ENCODE measurements at places on chromosomes 2 and 18.

GRCh38 chr2:185828326-185828725 is 89.7 kb downstream of the FSIP2 start:
- DNase-seq: no peak

DNA sequence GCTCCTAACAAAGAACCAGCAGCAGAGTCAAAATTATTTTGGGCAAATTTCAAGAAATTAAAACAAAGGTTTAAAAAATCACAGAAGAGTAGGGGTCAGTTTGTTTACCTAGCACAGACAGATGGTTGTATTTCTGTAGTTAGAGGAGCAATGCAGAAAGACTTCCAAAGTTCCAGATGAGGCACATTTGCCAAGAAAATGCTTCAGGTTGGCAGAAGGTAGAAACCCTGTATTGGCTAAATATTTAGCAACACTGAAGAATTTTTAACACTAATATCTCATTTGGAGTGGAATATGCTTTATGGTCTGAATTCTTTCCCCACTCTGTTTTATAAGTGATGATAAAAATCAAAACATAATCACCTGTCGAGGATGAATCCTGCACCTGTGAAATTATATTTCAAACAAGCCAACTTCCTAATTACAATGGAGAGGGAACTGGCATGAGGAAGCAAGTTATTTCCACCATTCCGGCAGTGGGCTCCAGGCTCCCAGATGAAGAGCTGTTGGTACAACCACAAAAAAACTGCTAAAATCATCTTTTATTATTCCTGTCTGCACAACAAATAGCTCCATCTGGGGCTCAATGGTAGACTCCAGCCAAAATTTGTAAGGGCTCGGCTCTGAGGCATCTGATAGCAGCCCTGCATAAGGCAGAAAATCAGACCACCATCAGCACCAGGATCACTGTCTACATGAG is 286.5 kb upstream of the REV1 start:
- DNase-seq: no peak

GRCh38 chr2:15163326-15163725 is 397.8 kb downstream of the NBAS start:
- no peak for DNase-seq

DNA sequence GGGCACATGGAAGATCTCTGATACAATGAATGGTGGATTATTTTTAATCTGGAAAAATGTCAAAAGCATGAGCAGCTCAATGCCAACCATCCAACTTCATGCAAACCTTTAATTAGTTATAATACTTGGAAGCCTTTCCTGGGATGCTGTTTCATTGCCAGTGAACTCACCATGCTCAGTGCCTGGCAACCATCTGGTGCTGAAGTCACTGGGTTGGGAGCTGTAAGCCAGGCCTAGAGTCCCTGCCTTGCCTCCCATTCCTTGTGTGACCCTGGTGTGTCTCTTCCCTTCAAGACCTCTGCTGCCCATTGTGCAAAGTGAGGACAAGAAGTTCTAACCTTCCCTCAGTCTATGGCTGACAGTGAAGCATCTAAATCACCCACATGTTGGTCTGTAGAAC is 458.7 kb downstream of the RNF144A start:
- no peak for DNase-seq

DNA sequence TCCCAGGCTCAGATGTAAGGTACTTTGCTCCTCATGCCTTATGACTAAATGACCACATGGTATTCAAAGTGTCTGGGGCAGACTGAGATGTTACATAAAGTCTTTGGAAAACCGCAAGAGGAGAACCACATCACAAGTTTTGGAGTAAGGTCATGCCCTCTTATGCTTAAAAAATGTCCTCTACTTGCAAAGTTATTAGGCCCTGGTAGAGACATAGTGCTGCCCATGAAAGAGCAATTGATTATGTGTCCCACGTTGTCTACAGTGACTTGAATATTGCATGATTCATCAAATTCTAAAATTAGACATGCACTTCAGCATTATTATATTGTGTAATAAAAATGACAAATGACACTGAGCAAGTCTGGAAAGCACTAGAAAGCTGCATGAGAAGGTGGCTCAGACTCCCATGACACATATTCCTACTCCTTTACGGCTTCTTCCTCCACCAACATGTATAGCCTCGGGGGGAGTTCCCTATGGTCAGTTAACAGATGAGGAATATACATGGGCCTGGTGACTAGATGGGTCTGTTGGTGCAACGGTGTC is 602.6 kb upstream of the VRK2 start:
- DNase-seq: no peak

DNA sequence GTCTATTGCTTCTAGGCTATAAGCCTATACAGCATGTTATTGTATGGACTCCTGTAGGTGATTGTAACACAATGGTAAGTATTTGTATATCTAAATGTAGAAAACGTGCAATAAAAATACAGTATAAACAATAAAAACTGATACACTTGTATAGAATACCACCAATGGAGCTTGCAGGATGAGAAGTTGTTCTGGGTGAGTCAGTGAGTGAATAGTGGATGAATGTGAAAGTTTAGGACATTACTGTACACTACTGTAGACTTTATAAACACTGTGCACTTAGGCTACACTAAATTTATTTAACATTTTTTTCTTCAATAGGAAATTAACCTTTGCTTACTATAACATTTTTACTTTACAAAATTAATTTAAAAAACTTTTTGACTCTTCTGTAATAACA is 679.2 kb upstream of the ZNF804A start:
- no peak for DNase-seq

DNA sequence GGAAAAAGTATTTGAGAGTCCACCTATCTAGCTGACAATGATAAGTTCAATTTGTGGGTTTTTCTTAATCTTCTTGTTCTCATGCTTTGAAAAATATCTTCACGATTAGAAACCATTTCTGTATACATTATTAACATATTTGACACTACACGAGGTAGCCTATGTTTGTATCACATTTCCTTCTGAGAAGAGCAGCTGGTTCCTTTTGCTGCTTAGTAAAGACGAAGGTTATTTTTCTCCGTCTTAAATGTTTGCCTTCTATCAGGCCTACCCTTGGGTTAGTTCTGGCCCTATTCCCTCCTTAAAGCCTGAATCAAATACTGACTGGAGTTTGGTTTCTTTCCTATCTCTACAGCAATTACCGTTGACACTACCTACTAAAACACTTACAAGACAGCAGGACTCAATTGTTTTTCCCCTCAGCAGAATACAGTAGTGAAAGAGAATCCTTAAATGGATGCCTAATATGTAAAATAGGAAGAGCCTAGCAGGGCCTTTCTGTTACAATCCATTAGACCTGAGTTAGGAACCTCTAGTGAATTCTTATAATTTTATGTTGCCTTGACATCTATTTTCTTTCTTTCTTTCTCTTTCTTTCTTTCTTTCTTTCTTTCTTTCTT is 790.4 kb downstream of the EPHA4 start:
- no peak for DNase-seq

GRCh38 chr2:111667001-111667400 is 217.0 kb downstream of the ANAPC1 start:
- no peak for DNase-seq

- no peak for DNase-seq
Measured at GRCh38 chr2:239204136-239204875, 196.5 kb downstream of the HDAC4 start.

- no peak for DNase-seq
Measured at GRCh38 chr18:36899289-36899688, 70.4 kb downstream of the KIAA1328 start.

GRCh38 chr2:74290466-74291217 is 52.6 kb downstream of the SLC4A5 start:
- peak; percentile 84 for DNase-seq

GRCh38 chr18:8217051-8217564 is 392.1 kb upstream of the RAB12 start:
- no peak for DNase-seq

DNA sequence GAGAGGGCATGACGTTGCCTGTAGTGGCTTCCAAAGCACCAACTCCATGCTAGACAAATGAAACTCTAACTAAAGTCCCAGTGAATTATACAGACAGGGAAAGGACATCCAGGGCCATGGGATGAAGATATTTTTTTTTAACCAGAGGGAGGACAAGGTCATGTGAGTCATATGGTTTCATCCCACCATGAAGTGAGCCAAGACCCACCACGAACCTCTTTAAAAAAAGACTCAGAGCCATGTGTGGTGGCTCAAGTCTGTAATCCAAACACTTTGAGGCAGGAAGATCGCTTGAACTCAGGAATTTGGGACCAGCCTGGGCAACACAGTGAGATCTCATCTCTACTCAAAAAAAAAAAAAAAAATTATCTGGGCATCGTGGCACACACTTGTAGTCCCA is 115.2 kb downstream of the LIPG start:
- no peak for DNase-seq

DNA sequence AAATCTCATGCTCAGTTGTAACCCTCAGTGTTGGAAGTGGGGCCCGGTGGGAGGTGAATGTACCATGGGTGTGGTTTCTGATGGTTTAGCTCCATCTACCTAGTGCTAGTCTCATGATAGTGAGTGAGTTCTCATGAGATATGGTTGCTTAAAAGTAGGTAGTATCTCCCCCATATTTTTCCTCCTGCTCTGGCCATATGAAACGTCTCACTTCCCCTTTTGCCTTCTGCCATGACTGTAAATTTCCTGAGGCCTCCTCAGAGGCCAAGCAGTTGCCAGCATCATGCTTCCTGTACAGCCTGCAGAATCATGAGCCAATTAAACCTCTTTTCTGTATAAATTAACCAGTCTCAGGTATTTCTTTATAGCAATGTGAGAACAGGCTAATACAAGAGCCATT is 62.8 kb upstream of the RNF152 start:
- no peak for DNase-seq

GRCh38 chr2:26312471-26312870 is 33.5 kb upstream of the SELENOI start:
- DNase-seq: no peak

DNA sequence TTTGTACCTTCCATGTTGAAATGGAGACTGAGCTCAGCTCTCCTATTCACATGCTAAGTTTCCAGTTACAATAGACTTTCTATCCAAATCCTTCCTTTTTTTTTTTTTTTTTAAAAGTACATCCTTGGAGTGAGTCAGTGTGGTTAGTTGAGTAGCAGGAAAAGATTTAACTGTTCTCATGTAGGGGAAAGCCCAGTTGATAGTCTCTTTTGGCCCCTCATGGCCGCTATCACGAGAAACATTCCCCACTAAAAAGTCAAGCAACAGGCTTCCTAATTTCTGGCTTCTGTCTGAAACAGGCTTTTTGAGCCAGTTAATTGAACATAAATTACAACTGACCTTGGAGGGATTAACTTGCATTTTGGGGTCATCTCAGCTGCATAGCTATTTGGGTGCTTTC is 161.3 kb downstream of the MEIS1 start:
- DNase-seq: no peak

DNA sequence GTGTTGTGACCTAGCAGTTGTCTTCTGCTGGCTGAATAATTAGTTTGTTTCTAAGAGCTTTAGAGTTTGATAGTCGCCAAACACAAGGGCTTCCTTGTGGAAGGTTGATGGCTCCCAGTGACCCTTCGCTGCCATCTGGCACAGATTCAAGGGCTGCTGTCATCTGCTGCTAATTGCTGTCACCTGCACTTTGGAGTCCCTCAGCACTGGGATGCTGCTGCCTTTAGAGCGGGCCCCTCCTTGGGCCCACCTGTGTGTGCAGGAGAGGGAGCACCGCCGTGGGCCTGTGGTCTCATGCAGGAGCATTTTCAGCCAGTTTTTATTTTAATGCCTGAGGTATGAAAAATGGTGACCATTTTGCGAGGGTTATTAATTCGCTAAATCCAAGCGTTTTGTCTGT is 154.0 kb upstream of the NFATC1 start:
- DNase-seq: no peak

- no peak for DNase-seq
Measured at GRCh38 chr2:67628892-67629291, 231.8 kb downstream of the ETAA1 start.

DNA sequence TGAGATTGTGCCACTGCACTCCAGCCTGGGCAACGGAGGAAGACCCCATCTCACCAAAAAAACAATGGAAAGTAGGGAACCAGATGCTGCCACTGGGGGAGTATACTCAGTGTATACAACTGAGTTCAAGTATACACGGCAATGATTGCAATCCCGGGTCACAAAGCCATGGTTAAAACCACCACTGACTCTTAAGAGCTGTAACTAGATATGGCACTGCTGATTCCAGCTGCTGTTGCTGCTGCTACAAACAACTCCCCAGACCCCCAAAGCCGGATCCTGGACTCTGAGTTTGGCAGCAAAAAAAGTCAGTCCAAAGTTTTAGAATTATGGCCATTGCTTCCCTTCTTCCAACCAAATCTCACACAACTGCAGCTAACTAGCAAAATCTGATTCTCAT is 43.7 kb upstream of the COX7A2L start:
- no peak for DNase-seq

DNA sequence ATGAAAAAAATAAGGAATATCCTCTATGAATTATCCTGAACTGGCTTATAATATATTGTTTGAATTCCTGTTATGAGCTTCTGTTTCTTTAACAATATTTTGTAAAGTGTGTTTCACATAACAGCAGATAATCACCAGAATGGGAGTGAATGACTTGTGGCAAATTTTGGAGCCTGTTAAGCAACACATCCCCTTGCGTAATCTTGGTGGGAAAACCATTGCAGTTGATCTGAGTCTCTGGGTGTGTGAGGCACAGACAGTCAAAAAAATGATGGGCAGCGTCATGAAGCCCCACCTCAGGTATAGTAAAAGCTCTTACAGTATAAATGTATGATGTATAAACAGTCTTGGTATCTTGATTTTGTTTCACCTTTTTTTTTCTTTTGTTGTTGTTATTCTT is 5.9 kb downstream of the GEN1 start:
- no peak for DNase-seq

GRCh38 chr2:168599738-168600137 is 143.7 kb downstream of the CERS6 start:
- DNase-seq: no peak

GRCh38 chr2:68693951-68694350 is 40.7 kb upstream of the ARHGAP25 start:
- DNase-seq: no peak

- no peak for DNase-seq
Measured at GRCh38 chr2:118386641-118387302, 298.5 kb downstream of the INSIG2 start.

DNA sequence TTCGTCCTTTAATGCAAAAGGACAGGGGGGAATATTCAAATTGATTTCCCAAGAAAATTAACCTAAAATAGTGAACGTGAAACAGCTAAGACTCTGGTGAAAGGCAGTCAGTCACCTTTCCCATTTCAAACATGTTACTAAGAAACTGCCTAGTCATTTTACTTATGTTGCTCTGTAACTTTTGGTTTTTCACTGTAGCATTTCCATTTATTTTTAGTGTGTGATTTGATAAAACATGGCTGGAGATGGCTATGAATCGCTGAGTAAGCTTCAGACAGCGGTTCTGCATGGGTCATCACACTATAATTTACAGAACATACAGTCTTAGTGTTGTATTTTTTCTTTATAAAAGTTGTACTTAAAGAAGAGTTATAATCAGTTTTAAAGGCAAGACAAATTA is 16.0 kb upstream of the KIDINS220 start:
- DNase-seq: no peak

- peak; percentile 61 for DNase-seq
Measured at GRCh38 chr2:241808721-241809382, at the start of gene NEU4. Gene NEU4, plus strand, starts transcription at chr2:241809193. Its CDS starts 5,292 bp downstream, at chr2:241814485.

Measured in spleen (tissue), 13 donors.